ENCODE measurements at places on chromosomes 4 and X.

DNA sequence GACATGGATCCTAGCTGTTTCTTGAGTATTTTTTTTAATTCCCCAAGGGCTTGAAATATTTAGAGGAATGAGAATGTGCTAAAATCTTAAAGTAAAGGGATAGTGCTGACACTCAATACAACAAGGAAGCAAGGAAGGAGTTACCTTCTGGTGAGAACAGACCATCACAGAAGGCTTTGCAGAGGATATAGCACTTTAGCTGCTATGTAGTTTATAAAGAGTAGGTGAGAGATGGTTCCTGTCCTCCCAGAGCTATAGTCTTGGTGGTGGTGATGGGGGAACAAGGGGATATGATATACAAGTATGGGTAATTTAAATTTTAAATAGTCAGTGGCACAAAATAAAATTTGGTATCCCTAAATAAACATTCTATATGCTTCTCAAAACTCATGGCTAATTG lies 47.6 kb downstream of the MTHFD2L start:
- no peaks in the 10 kb centered on the region for H3K36me3 ChIP-seq
- no peak overlapping the region for H3K4me3 ChIP-seq
- H3K27ac ChIP-seq, result peak overlapping the region; percentile 54

- H3K27ac ChIP-seq, result no peak overlapping the region
- H3K27me3 ChIP-seq, result no peaks in the 10 kb centered on the region
- no peak overlapping the region for H3K4me3 ChIP-seq
- H3K4me1 ChIP-seq, result no peaks in the 10 kb centered on the region
- no peaks in the 10 kb centered on the region for H3K36me3 ChIP-seq
Measured at GRCh38 chr4:130368668-130369067, 1272.7 kb downstream of the C4orf33 start.

DNA sequence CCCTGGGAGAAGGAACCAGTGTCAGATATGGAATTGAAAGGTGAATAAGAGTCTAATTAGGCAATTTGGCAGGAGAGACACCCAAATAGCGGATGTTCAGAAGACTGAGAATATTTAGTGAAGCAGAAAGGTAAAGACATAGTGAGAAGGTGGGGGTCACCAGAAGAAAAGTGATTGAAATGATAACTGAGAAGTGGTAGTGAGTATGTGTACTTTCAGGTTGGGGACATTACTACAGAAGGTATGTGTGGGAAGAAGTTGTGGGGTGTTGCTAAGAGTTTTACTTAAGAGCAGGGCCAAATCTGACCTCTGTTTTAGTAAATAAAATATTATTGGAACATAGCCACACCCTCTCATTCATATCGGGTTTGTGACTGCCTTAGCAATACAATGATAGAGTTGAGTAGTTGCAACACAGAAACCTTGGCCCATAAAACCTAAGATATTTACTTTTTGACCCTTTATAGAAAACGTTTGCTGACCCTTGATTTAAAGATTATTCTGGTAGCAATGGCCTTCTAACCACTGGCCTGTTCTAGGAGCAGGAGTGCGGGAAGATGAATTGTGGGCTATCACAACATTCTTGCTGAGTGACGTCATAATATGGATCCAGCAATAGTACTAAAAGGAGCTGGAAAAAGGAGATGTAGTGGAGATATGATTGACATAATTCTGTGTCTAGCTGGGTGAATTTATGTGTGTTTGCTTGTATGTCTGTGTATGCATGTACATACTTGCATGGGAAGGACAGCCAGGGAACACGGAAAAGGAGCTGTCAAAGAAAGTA lies 115.3 kb downstream of the HS3ST1 start:
- no peak for DNase-seq
- no peak overlapping the region for H3K27ac ChIP-seq
- peaks cover 4% of the 10 kb centered on the region for H3K4me1 ChIP-seq
- H3K4me3 ChIP-seq, result no peak overlapping the region

DNA sequence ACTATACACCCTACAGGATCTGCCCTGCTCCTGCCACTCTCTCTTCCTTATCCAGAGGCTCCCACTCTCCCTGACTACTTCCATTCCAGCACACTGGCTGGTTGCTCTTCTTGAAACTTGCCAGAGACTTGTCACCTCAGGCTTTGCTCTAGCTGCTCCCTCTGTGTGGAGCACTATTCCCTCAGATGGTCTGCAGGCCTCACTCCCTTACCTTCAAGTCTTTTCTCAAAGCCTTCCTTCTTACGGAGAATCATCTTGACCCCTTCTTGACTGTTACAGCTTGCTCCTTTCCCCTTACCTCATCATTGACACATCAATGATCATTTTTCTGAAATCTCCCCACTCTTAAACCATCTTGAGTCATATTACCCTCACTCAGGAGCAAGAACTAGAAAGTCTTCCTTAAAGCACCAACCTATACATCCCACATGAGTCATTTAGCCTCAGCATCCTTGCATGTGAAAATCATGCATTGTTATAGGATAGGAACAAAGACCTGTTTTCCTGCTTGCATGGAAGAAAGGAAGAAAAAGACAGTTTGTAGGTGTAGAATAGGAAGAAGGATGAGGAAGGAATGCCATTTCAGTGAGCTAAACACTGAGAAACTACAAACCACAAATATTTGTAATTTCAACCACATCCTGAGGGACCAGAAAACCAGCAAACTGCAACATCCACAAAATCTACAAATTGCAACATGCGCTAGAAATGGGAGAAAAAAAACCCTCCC lies 55.7 kb downstream of the ANTXR2 start:
- no peak overlapping the region for H3K27ac ChIP-seq
- H3K27me3 ChIP-seq, result no peaks in the 10 kb centered on the region
- peaks cover 5% of the 10 kb centered on the region for H3K36me3 ChIP-seq
- no peak overlapping the region for H3K4me3 ChIP-seq

GRCh38 chr4:175874306-175874705 lies 62.2 kb upstream of the GPM6A start:
- H3K4me1 ChIP-seq, result no peaks in the 10 kb centered on the region
- H3K4me3 ChIP-seq, result no peak overlapping the region
- no peak for DNase-seq
- H3K27ac ChIP-seq, result no peak overlapping the region
- H3K27me3 ChIP-seq, result no peaks in the 10 kb centered on the region

GRCh38 chr4:19936476-19936875 lies 315.2 kb upstream of the SLIT2 start:
- no peaks in the 10 kb centered on the region for H3K27me3 ChIP-seq
- DNase-seq, result no peak
- H3K36me3 ChIP-seq, result no peaks in the 10 kb centered on the region
- no peaks in the 10 kb centered on the region for H3K4me1 ChIP-seq

- no peak overlapping the region for H3K27ac ChIP-seq
- H3K36me3 ChIP-seq, result no peaks in the 10 kb centered on the region
- no peak for DNase-seq
Measured at GRCh38 chr4:40200875-40201801, 4.3 kb downstream of the RHOH start.

DNA sequence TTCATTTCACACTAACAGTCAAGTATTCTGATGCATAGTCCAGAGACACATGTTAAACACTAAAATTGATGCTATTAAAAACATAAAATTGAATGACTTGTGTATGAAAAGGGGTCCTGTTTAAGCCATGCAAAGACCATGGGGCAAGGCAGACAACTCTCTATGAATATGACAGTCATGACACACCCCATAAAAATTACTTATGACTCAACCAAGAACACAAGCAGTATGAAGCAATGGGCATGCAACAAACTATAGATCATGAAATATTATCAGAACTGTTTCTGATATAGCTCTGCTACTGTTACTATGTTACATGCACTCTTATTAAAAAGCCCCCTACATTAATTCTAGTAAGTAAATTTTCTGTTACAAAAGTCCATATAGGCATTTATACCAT lies 57.5 kb upstream of the ZCCHC13 start:
- peaks cover 36% of the 10 kb centered on the region for H3K4me1 ChIP-seq
- H3K27me3 ChIP-seq, result no peaks in the 10 kb centered on the region
- H3K36me3 ChIP-seq, result no peaks in the 10 kb centered on the region
- DNase-seq, result no peak
- H3K4me3 ChIP-seq, result no peak overlapping the region

DNA sequence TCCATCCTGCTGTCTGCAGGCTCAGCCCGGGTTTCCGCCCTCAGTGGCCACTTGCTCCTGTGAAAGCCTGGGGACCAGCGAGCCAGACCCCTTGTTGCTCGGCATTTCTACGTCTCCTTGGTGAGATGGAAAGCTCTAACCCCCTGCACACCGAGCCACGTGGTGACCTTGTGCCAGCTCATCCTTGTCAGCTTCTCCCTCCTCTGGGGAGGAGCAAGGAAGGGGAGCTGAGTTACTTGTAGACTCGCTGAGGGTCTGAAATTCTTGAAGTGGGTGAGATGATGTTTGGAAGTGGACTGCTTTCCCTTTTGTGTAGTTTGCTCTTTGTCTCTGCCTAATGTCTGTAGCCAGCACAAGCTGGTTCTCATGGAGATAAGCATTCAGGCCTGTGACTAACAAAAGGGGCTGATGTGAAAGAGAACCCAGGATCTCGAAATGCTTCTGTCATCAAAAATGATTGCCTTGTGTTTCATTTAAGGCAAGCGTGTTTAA lies 29.3 kb downstream of the RGS12 start:
- no peak overlapping the region for H3K4me3 ChIP-seq
- H3K4me1 ChIP-seq, result no peaks in the 10 kb centered on the region
- no peak overlapping the region for H3K27ac ChIP-seq
- peaks cover 6% of the 10 kb centered on the region for H3K36me3 ChIP-seq
- no peak for DNase-seq

DNA sequence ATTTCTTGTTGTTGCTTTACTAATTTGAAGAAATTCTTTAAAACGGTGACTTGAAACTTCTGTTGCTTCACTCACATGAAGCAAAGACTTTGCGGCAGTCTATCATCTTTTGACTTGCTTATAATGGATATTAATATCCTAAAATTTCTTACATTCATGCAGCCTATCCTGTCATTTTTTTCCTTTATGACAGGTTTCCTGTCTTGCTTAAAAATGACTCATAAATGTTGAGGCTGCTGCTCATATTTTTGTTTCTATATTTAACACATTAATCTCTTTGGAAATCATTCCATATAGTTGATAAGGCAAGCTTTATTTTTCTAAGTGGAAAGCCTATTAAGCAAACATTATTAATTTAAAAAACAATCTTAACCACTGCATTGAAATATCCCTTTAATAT lies 176.6 kb upstream of the GALNTL6 start:
- DNase-seq, result no peak
- no peak overlapping the region for H3K4me3 ChIP-seq
- H3K4me1 ChIP-seq, result peaks cover 3% of the 10 kb centered on the region
- no peaks in the 10 kb centered on the region for H3K36me3 ChIP-seq
- no peaks in the 10 kb centered on the region for H3K27me3 ChIP-seq

GRCh38 chr4:51842167-51842553 lies 793 bp upstream of the DCUN1D4 start:
- H3K27ac ChIP-seq, result peak overlapping the region; percentile 61
- peak; percentile 18 for DNase-seq
- peaks cover 17% of the 10 kb centered on the region for H3K4me1 ChIP-seq
- no peaks in the 10 kb centered on the region for H3K27me3 ChIP-seq

- H3K4me1 ChIP-seq, result peaks cover 11% of the 10 kb centered on the region
- no peaks in the 10 kb centered on the region for H3K36me3 ChIP-seq
- H3K27ac ChIP-seq, result no peak overlapping the region
- no peak overlapping the region for H3K4me3 ChIP-seq
- DNase-seq, result no peak
Measured at GRCh38 chr4:61921920-61922319, 721.8 kb downstream of the ADGRL3 start.

GRCh38 chr4:147840838-147841738 lies 109.2 kb downstream of the ARHGAP10 start:
- H3K27me3 ChIP-seq, result no peaks in the 10 kb centered on the region
- peaks cover 85% of the 10 kb centered on the region for H3K4me1 ChIP-seq
- no peak overlapping the region for H3K4me3 ChIP-seq

GRCh38 chr4:48603366-48604003 lies 113.4 kb downstream of the ZAR1 start:
- no peak for DNase-seq
- peaks cover 3% of the 10 kb centered on the region for H3K36me3 ChIP-seq
- no peak overlapping the region for H3K27ac ChIP-seq

DNA sequence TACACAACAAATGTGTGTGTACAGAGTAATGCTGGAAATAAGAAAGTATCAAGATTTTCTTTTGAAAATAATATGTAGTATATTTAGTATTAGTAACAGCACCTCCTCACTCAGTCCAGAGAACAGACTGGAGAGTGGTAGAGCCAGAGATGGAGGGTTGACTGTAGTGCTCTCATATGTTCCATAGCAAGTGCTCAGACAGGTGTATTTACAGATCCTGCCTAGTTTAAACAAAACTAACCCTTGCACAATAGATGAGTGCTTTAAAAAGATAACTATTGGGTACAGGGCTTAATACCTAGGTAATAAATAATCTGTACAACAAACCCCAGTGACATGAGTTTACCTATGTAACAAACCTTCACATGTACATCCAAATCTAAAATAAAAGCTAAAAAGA lies 381.0 kb upstream of the EMCN start:
- no peak overlapping the region for H3K27ac ChIP-seq
- no peaks in the 10 kb centered on the region for H3K27me3 ChIP-seq
- H3K4me3 ChIP-seq, result no peak overlapping the region

- DNase-seq, result no peak
- no peak overlapping the region for H3K4me3 ChIP-seq
- H3K36me3 ChIP-seq, result no peaks in the 10 kb centered on the region
- no peak overlapping the region for H3K27ac ChIP-seq
- no peaks in the 10 kb centered on the region for H3K27me3 ChIP-seq
Measured at GRCh38 chr4:167842487-167842886, 249.8 kb upstream of the ANXA10 start.

GRCh38 chr4:3526456-3526855 lies 5.8 kb downstream of the LRPAP1 start:
- H3K4me3 ChIP-seq, result no peak overlapping the region
- no peak for DNase-seq
- peaks cover 9% of the 10 kb centered on the region for H3K4me1 ChIP-seq
- no peak overlapping the region for H3K27ac ChIP-seq

DNA sequence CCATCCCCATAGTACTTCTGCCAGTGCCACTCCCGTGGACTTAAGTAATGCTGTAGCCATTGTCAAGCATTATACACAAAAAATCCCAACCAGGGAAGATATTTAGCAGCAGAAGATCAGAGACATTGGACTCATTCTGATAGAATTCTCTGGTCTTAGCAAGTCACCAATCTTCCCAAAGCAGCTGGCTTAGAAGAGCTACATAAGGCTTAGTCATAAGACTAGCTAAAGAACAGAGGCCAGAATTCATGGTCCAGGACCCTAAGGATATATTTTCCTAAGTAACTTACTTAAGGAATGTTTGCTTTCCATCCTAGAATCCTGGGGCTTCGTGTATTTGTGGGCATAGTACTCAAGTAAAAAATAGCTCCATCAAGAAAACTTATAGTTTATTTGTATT lies 100.3 kb upstream of the SLIT2 start:
- DNase-seq, result no peak
- no peak overlapping the region for H3K27ac ChIP-seq
- H3K4me3 ChIP-seq, result no peak overlapping the region
- H3K27me3 ChIP-seq, result no peaks in the 10 kb centered on the region
- H3K36me3 ChIP-seq, result no peaks in the 10 kb centered on the region
- no peaks in the 10 kb centered on the region for H3K4me1 ChIP-seq

DNA sequence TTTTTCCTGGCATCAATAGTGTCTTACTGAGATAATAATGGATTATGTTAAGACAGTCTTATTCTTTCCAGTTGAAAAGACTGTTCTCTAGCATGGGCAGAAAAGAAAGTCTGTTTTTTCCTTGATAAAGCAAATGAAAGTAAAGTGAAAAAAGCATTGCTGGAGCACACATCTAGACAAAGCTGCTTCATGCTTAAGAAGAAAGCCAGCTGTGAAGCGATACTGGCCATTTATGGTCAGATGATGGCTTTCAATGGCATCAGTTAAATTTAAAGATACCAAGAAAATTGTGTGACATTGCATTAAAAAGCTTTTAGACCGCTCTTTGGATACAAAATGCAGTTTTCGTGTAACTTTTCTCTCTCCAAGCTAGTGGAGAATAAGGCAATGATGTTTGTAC lies 242.1 kb upstream of the TRAM1L1 start:
- no peak for DNase-seq
- no peak overlapping the region for H3K27ac ChIP-seq
- no peaks in the 10 kb centered on the region for H3K27me3 ChIP-seq
- H3K36me3 ChIP-seq, result no peaks in the 10 kb centered on the region

Measured in thoracic aorta (tissue), 2 donors.